Activated T-cell treated with anti-CD3 and anti-CD28 coated beads, Interleukin-2, amount 50 U/mL, for 72 hours (primary cell): ENCODE measurements at places on chromosomes 2 and 18. TPM values are rescaled to one million over a fixed set of nuclear protein-coding genes. Genes with fewer than 3 reads are reported as not detected.

DNA sequence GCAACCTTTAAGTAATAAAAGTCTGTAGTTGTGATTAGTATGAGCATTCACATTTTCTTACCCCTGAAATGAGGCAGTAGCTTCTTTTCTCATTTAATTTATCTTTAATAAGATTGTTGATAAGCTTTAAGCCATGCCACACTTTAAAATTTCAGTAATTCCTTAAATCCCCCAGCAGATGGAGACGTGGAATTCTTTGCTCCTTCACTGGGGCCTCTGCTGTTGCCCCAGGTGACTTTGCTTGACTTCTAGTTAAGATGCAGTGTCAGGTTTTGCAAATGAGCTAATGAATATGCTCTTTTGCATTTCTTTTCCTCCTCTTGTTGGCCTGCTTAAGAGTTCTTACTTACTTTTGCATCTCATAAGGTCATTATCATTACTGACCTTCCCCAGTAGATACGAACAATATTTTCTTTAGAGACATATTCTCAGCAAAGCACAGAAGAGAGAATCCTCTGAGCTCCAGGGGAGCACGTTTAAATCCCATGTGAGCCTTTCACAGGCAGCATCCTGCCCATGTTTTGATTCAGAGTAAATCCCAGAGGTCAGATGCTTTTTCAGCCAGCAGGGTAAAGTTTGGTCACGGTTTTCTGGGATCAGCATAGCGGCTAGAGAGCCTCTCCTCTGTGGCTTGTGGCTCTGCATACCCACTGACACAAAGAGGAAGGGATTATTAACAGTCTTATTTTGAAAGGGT, 222.9 kb downstream of the PTPRM start:
- H3K27ac ChIP-seq: no peak overlapping the region
- H3K4me1 ChIP-seq: no peaks in the 10 kb centered on the region
- no peak for DNase-seq
- H3K27me3 ChIP-seq: no peaks in the 10 kb centered on the region
- no peak overlapping the region for H3K4me3 ChIP-seq

- no peaks in the 10 kb centered on the region for H3K4me1 ChIP-seq
- no peak for DNase-seq
- H3K4me3 ChIP-seq: no peak overlapping the region
- H3K27ac ChIP-seq: no peak overlapping the region
- H3K27me3 ChIP-seq: no peaks in the 10 kb centered on the region
- H3K36me3 ChIP-seq: no peaks in the 10 kb centered on the region
These were observed 126.6 kb downstream of the EN1 start for GRCh38 chr2:118720866-118721265.

- no peak for DNase-seq
- no peaks in the 10 kb centered on the region for H3K4me1 ChIP-seq
- H3K27ac ChIP-seq: no peak overlapping the region
- no peak overlapping the region for H3K4me3 ChIP-seq
- H3K27me3 ChIP-seq: no peaks in the 10 kb centered on the region
- H3K36me3 ChIP-seq: no peaks in the 10 kb centered on the region
These were observed 544.1 kb downstream of the LRRTM4 start for GRCh38 chr2:76977846-76978727.

GRCh38 chr18:21345840-21346239, 103.8 kb downstream of the GREB1L start:
- H3K36me3 ChIP-seq: no peaks in the 10 kb centered on the region
- H3K27ac ChIP-seq: no peak overlapping the region
- peaks cover 14% of the 10 kb centered on the region for H3K27me3 ChIP-seq
- DNase-seq: no peak

DNA sequence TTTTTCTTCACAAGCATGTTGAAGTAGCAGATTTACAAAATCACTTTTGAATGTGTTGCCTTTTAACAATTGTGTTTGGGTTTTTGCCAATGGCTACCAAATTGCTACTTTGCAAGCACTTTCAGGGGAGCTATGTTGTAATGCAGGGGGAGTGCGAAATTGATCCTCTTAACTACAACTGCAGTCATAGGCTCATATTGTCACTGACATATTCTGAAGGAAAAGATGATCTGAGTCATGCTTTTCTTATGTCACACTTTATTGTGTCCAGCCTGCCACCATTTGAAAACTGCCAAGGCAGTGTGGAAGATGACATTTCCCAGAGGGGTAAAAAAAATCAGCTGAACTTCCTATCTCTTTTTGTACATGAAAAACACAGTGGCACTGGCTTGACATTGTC, 74.9 kb downstream of the GPD2 start:
- no peak for DNase-seq
- no peak overlapping the region for H3K4me3 ChIP-seq
- no peak overlapping the region for H3K27ac ChIP-seq
- H3K27me3 ChIP-seq: no peaks in the 10 kb centered on the region
- peaks cover 3% of the 10 kb centered on the region for H3K36me3 ChIP-seq

DNA sequence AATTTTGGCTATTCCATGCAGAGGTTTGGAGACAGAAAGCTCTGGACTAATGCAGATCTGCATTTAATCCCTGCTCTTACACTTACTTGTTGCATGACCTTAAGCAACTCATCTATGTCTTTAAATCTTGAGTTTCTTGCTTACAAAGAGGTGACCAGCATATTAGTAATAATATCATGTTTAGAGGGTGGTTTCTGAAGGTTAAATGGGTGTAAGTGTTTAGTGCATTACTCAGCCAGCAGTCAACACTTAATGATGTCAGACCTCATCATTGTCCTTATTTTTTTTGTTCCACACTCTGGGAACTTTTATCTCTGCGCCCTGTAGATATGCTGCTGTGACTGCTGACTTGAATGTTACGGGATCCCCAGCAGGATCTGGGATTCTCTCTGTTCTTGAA, 1.7 kb downstream of the IL1RL1 start:
- H3K36me3 ChIP-seq: no peaks in the 10 kb centered on the region
- no peaks in the 10 kb centered on the region for H3K27me3 ChIP-seq
- H3K27ac ChIP-seq: no peak overlapping the region
- peaks cover 8% of the 10 kb centered on the region for H3K4me1 ChIP-seq

Gene ZNF2
- 3.0 TPM for total RNA-seq

GRCh38 chr18:76750917-76751890, 71.2 kb upstream of the ZNF236 start:
- no peak for DNase-seq
- H3K27me3 ChIP-seq: no peaks in the 10 kb centered on the region
- H3K36me3 ChIP-seq: peaks cover 8% of the 10 kb centered on the region
- H3K4me1 ChIP-seq: no peaks in the 10 kb centered on the region
- no peak overlapping the region for H3K27ac ChIP-seq

GRCh38 chr2:219107758-219108157, 47.0 kb upstream of the IHH start:
- no peaks in the 10 kb centered on the region for H3K27me3 ChIP-seq
- H3K4me3 ChIP-seq: no peak overlapping the region
- H3K27ac ChIP-seq: no peak overlapping the region
- DNase-seq: no peak

- no peaks in the 10 kb centered on the region for H3K27me3 ChIP-seq
- no peaks in the 10 kb centered on the region for H3K36me3 ChIP-seq
- peaks cover 12% of the 10 kb centered on the region for H3K4me1 ChIP-seq
- H3K4me3 ChIP-seq: no peak overlapping the region
These were observed 10.2 kb upstream of the ALPP start for GRCh38 chr2:232368311-232368731.

Gene NGEF
- 0.55 TPM for total RNA-seq

GRCh38 chr2:119732601-119733164, 27.0 kb upstream of the PTPN4 start:
- no peak overlapping the region for H3K27ac ChIP-seq
- DNase-seq: no peak
- no peak overlapping the region for H3K4me3 ChIP-seq
- peaks cover 5% of the 10 kb centered on the region for H3K27me3 ChIP-seq
- no peaks in the 10 kb centered on the region for H3K36me3 ChIP-seq

Gene SMAD4
- 97.0 TPM for total RNA-seq

DNA sequence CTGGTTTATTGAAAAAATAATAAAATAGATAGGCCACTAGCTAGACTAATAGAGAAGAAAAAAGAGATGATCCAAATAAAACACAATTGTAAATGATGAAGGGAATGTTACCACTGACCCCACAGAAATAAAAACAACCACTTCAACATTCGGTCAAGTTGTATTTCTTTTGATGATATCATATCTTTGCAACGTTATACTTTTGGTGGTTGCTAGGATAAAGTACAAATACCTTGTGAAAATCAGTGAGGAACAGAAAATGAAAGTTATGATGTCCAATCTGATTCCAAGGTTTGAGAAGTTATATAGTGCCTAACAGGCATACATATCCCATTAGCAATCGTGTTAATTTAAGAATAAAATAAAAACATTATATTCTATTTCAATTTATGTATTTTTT, 6.6 kb upstream of the ASNSD1 start:
- peaks cover 12% of the 10 kb centered on the region for H3K36me3 ChIP-seq
- no peak overlapping the region for H3K4me3 ChIP-seq
- peaks cover 33% of the 10 kb centered on the region for H3K4me1 ChIP-seq
- no peak for DNase-seq
- H3K27me3 ChIP-seq: no peaks in the 10 kb centered on the region
- no peak overlapping the region for H3K27ac ChIP-seq

- H3K4me1 ChIP-seq: peaks cover 43% of the 10 kb centered on the region
- no peaks in the 10 kb centered on the region for H3K27me3 ChIP-seq
- no peak for DNase-seq
- H3K36me3 ChIP-seq: peaks cover 3% of the 10 kb centered on the region
- H3K4me3 ChIP-seq: no peak overlapping the region
These were observed 690.4 kb downstream of the RNF144A start for GRCh38 chr2:7607441-7608173.

DNA sequence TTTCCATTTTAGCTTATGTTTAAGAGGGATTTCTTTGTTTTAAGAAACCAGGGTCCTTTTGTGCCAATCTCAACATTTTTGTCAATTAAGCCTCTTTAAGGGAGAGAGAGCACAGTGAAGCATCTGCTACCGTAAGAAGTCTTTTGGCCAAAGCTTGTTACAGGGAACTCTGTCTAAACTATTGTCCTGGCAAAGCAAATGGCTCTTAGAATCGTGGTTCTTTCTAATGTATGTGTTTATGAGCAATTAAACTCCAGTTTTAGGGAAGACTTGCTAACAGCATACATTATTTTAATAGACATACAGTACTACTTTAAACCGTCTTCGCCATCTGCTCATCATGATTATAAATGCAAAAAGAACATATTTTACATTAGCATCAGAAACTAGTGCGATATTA, 202.1 kb downstream of the CDCA7 start:
- no peaks in the 10 kb centered on the region for H3K36me3 ChIP-seq
- H3K4me3 ChIP-seq: no peak overlapping the region
- peaks cover 31% of the 10 kb centered on the region for H3K27me3 ChIP-seq

Gene HTR2B
- total RNA-seq: not detected
